ENCODE measurements at places on chromosomes 6 and 20.

GRCh38 chr20:54822386-54822785 is 347.0 kb downstream of the DOK5 start:
- DNase-seq = no peak

DNA sequence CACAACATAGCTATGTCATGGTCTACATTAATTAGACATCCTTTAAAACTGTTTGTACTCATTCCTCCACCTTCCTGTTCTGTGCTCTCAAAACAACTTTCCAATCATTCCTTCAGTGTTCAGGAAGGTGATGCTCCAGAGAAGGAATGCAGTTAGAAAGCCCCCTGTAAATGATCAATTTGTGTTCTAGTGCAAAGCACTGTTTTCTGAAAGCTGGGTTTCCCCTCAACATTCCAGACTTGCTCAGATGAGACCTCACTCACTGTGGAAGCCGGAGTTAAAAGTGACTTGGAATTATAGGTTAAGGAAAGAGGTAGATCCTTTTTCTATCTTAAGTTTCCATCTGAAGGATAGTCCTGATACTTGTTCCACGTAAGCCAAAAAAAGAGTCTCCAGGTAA is 95.9 kb downstream of the BMP2 start:
- no peak for DNase-seq

DNA sequence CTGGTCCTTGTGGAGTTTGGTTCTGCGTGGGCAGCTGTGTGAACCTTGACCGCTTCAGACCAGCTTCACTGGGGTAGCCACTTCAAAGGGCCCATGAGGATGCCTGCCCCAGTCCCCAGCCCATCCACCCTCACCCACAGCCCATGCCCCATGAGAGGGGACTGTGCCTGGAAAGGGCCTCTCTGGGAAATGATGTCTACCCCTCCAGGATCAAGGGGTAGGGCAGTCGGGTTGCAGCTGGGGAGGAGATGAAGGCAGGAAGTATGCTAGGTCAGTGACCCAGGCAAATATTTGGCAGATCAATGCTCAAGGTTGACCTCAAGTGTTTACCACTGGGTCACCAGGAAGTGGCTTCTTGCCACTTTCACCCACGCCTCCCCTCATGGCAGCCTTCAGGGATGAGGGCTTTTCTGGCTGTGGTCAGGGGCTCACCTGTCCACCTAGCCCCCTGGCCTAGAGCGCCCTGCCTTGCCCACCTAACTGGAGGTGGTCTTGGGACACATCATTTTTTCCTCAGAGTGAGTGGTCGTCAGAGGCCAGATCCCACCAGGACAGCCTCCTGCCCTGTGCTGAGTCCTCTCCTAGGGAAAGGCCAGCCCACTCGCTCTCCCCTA is 109.5 kb downstream of the SNX5 start:
- DNase-seq = no peak

DNA sequence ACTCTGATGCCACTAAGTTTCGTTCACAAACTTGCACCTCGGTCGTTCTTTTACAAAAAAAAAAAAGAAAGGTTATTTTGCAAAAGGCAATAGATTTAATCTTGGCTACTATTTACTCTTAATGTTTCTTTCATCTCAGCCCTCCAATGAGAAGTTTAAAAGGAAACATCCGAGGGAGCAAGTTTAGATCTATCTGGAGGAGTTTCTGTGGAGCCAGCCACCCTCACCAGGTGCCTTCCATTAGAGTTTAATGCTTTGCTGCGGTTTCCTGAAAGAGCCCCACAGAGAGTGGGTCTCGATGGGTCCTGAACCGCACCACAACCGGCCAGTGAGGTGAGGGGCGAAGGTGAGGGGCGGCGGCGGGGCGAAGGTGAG is 632 bp downstream of the PRKN start:
- no peak for DNase-seq

GRCh38 chr20:37989601-37990295 is 43.5 kb downstream of the TTI1 start:
- DNase-seq = no peak

DNA sequence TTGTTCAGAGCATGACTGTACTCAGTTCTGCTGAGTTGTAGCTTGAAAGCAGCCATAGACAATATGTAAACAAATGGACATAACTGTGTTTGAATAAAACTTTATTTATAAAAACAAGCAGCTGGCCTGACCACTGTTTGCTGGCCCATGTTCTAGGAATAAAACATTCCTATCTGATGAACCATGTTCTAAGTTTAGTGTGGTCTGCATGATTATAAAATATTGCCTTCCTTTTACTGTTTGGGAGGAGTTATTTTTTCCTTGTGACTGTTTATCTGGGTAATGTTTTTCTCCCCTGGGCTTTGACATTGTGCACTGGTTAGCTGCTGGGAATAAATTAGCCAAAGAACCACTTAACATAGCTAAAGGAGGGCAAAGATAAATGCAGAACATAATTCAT is 55.1 kb downstream of the CDS2 start:
- no peak for DNase-seq

GRCh38 chr6:54681267-54681666 is 165.3 kb upstream of the FAM83B start:
- no peak for DNase-seq

DNA sequence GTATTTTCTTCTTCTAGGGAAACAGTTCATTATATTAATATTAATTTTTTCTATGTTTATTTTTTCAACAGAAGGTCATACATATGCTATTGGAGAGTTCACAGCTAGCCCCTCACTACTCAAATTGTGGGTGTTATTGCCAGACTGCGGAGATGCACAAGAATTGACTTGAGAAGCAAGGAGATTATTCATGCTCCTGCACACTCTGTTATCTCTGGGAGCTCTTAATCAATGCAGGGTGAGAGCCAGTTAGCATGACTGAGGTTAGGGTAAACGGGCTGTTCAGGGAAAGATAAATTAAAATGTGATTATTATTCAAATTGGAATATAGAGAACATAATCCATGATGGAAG is 48.9 kb upstream of the DEFB112 start:
- no peak for DNase-seq

- DNase-seq = no peak
Observed at GRCh38 chr6:51218181-51218580, 399.5 kb downstream of the TFAP2B start.

GRCh38 chr20:56391037-56391436 is 978 bp downstream of the AURKA start:
- DNase-seq = no peak

- no peak for DNase-seq
Observed at GRCh38 chr6:144607998-144608735, 323.0 kb downstream of the UTRN start.

DNA sequence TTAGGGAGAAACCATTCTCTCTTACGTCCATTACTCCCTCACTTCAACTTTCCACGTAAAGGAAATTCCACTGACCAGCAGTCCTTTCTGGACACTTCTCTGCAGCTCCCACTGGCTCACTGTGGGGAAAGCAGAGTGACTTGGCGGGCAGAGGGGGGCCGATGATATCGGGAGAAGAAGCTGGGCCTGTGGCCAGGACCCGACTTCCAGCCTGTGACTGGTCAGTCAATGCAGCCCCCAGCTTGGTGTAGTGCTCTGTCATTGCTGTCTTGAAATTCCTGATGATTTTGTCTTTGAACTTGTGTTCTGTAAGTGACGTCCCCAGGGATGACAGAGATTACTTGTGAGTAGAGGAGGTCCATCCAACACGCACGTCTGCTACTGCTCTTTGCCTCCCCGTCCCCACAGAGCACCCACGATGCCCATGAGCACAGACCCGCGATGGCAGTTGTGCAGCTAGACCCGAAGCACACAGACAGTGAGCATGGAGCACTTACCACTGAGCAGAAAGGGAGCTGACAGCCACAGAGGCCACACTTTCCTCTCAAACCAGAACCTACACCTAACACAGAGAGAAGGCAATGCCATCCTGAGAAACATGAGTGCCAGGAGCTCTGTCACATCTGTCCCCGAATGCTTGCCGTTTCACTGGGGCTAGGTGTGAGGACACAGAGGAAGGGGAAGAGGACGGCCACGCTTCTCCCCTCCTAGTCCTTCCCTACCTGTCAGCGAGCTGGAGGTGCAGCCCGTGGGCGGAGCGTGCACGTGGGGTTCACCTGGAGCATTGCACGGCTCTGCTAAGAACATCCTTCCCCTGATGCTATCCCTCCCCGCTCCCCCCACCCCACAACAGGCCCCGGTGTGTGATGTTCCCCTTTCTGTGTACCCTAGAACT is 25.7 kb downstream of the DACT2 start:
- DNase-seq = no peak

DNA sequence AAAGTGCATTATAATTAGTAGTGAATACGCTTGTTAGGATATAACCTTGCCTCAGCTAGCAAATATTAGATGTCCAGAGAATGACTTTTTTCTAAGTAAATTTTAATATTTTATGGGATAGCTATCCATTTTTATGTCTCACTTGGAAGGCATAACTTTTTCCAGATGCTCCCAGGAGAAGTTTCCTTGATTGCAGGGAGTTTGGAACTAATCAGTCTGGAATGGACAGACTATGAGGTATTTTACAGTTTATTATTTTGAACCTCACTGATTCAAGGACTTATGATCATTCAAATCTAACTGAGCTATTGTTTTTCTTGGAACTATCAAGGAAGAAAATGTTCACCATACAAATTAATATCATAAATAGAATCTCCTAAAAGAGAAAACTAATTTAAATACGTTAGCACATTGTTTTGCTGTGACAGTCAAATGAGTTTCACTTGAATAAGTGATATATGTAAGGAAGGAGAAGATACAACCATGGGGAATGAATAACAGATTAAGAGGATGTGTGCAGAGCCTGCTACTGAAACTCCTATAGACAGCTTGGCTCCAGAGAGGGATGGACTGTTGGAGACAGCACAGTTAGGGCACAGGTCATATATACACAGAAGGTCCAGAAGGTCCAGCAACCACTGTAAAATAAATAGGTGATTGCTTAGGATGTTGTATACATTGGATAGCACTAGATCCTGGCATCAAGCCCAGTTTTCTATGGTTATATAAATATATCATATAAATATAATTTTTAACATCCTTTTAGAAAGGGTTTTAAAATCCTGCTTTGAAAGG is 20.6 kb upstream of the LCA5 start:
- DNase-seq = no peak

GRCh38 chr6:144330017-144330987 is 45.2 kb downstream of the UTRN start:
- no peak for DNase-seq

GRCh38 chr20:34907616-34908469 is 31.4 kb downstream of the ACSS2 start:
- no peak for DNase-seq

DNA sequence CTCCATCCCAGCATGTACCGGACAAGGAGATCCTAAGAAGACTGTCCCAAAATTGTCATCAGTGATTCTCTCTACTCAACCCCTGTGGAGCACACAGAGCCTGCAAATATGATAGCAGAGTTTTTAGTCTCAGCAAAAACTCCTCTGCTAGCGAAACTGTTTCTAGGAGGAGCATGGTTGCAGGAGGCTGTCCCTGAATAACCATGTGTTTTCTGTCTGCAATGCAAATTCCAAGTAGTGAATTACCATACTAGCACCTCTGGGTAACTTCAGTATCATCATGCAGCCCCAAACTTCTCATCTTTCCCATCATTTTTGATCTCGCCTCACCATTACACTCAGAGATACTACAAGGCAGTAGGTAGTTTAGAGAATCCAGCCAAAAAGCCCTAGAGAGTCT is 24.8 kb upstream of the WFDC12 start:
- no peak for DNase-seq

- no peak for DNase-seq
Observed at GRCh38 chr6:93417421-93418013, 1.8 kb downstream of the EPHA7 start.

DNA sequence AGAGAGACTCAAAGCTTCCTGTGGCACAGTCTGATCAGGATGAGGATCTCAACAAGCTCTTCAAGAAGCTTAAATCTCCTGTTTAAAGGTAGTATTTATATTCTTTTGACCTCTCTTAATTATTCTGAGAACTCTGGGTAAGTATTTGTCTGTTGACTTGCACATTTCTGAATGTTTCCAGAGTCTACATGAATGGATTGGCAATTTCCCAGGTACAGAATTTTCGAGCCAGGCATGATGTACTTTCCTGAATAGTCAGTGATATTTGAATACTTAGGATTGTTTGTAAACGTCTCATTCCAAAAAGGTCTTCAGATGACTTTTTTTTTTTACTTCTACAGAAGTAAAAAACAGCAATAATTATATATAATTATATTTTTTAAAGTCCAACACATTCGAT is 293.4 kb downstream of the TBC1D32 start:
- DNase-seq = no peak

- DNase-seq = no peak
Observed at GRCh38 chr6:34829137-34829536, 37.3 kb downstream of the BLTP3A start.

DNA sequence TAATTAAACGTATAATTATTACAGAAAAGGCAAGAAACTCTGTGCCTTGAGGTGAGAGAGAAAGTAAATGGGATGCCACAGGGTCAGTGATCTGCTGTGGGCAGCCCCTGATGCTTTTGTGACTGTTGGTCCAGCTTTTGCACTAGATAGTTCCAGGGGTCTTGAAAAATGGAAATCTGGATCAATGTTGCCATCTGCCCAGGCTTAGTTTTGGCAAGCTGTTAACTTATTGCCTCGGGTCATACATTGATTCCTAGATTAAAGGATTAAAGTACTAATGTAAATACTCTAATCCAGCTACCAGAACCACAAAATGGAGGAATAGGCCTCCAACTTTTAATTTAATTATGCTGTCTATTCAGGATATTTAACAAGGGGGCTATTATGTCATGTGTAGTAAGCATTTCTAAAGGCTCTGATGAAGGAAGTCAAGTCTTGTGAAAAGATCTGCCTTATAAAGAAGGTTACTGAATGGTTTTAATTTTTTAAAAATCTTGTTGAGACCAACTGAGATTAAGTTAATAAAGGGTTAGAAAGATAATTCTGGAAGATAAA is 376.0 kb upstream of the HS3ST5 start:
- DNase-seq = no peak

GRCh38 chr6:134373993-134374392 is 56.1 kb upstream of the SGK1 start:
- no peak for DNase-seq

- no peak for DNase-seq
Observed at GRCh38 chr20:10375191-10375590, 58.8 kb downstream of the MKKS start.

GRCh38 chr6:20412682-20413073 is 11.0 kb downstream of the E2F3 start:
- DNase-seq = no peak
